ENCODE measurements at places on chromosomes 3 and 15. TPM values are rescaled to one million over a fixed set of nuclear protein-coding genes. Genes with fewer than 3 reads are reported as not detected.

Gene GOLGA8S
- total RNA-seq: not detected

Gene TGM4
- 0.08 TPM for total RNA-seq

Gene HRG
- not detected for total RNA-seq

Gene AADACL2
- total RNA-seq: not detected

Gene DPPA2
- not detected for total RNA-seq

Gene IP6K1
- 19.9 TPM for total RNA-seq

Gene SCAMP2
- total RNA-seq: 33.7 TPM

Gene MEX3B
- 1.6 TPM for total RNA-seq

Gene TFDP2
- 45.6 TPM for total RNA-seq

Gene TNFAIP8L3
- 1.1 TPM for total RNA-seq

Gene IL5RA
- total RNA-seq: not detected

Gene SLC9C1
- not detected for total RNA-seq

Gene FBXW12
- total RNA-seq: not detected

Gene LRRC31
- not detected for total RNA-seq

Gene MRPS22
- total RNA-seq: 64.3 TPM

Gene GOLGA8Q
- total RNA-seq: 1.2 TPM

Gene OCA2
- total RNA-seq: not detected

Gene PLA2G4D
- total RNA-seq: 0.08 TPM

Gene PDE12
- total RNA-seq: 12.0 TPM

Measured in hair follicular keratinocyte (primary cell).